ENCODE measurements at places on chromosomes 1 and 21.

- no peak overlapping the region for H3K27ac ChIP-seq
- H3K36me3 ChIP-seq, result no peaks in the 10 kb centered on the region
- no peak for DNase-seq
- peaks cover 7% of the 10 kb centered on the region for H3K4me1 ChIP-seq
Observed at GRCh38 chr1:115479055-115479482, 141.0 kb upstream of the NGF start.

GRCh38 chr1:180101411-180101810 lies 53.3 kb upstream of the QSOX1 start:
- peaks cover 79% of the 10 kb centered on the region for H3K36me3 ChIP-seq
- no peaks in the 10 kb centered on the region for H3K4me1 ChIP-seq
- no peak overlapping the region for H3K27ac ChIP-seq
- DNase-seq, result no peak
- no peak overlapping the region for H3K4me3 ChIP-seq

DNA sequence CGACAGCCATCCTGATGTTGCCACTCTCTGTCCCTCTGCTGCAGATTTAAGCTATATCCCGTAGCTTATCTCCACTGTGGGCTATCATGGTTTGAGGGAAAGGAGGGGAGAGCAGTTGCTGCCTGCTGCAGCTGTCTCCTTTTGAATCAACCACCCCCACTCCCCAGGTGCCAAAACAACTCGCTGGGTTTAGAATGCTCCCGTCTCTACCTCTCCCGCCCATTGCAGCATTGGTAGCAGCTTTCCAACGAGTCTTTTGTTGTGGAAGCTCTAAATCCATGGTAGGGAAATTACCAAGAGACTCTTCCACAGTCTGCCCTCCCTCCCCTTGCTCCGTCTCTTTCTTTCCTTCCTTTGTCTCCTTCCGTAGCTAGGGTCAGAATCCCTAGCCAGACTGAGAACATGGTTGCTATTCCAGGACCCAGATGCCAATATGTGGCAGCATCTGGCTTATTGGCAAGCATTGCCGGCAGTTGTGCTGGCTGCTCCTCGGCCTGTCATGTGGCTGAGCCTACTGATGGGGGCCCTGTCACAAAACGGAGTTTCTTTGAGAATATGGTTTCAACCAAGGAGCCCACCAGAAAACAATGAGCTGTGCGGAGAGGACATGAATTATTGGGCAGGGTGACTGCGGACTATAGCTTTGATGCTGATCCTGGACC lies 230.7 kb downstream of the RPS6KC1 start:
- no peak overlapping the region for H3K4me3 ChIP-seq
- H3K36me3 ChIP-seq, result peaks cover 12% of the 10 kb centered on the region
- no peak for DNase-seq
- peaks cover 30% of the 10 kb centered on the region for H3K4me1 ChIP-seq
- H3K27ac ChIP-seq, result peak overlapping the region; percentile 21
- H3K27me3 ChIP-seq, result peaks cover 9% of the 10 kb centered on the region

GRCh38 chr1:165828669-165829329 lies 1.4 kb downstream of the UCK2 start:
- peak overlapping the region; percentile 98 for H3K27ac ChIP-seq
- no peaks in the 10 kb centered on the region for H3K27me3 ChIP-seq
- DNase-seq, result peak; percentile 56
- peaks cover 66% of the 10 kb centered on the region for H3K4me1 ChIP-seq
- peak overlapping the region; percentile 97 for H3K4me3 ChIP-seq

DNA sequence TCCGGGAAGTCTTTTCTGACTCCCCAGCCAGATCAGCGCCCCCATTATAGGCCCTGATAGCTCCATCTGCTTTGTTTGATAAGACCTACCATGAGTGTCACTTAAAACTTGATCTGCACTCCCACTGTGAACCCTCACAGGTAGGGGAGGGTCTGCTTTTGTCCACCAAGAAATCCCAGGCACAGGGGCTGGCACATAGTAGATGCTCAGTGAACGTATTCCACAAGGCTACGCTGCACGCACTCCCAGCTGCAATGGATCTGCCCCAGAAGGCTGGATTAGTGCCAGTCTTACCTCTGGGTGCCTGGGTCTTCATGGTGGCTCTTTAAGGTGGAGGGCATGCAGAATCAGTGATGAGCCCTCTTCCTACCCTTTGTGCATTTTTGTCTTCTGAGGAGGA lies 447.1 kb downstream of the PTPRU start:
- no peak overlapping the region for H3K4me3 ChIP-seq
- H3K27ac ChIP-seq, result no peak overlapping the region
- H3K27me3 ChIP-seq, result no peaks in the 10 kb centered on the region
- peaks cover 57% of the 10 kb centered on the region for H3K4me1 ChIP-seq

DNA sequence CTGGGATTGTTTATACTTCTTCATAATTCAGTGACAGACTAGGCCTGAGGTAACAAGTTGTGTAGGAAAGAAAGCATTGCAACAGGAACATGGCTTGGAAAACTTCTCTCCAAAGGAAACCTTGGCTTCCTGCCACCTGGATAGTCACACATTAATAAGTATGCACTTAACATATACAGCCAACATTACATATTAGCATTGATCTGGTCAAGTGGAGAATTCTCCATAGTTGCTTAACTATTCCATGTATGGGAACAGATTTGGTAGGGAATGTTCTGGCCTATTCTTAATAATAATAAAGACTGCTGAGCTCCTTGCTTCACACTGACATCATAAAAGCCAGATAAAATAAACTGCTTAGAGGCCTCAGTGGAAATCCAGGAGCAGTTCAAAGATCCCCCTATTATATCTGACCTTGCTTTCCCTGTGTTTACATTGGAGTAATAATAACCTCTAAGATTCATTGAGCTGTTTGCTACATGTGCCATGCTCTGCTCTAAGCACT lies 27.2 kb upstream of the NFIA start:
- no peaks in the 10 kb centered on the region for H3K36me3 ChIP-seq
- no peak overlapping the region for H3K4me3 ChIP-seq
- H3K27me3 ChIP-seq, result peaks cover 98% of the 10 kb centered on the region
- H3K27ac ChIP-seq, result no peak overlapping the region
- H3K4me1 ChIP-seq, result peaks cover 19% of the 10 kb centered on the region

DNA sequence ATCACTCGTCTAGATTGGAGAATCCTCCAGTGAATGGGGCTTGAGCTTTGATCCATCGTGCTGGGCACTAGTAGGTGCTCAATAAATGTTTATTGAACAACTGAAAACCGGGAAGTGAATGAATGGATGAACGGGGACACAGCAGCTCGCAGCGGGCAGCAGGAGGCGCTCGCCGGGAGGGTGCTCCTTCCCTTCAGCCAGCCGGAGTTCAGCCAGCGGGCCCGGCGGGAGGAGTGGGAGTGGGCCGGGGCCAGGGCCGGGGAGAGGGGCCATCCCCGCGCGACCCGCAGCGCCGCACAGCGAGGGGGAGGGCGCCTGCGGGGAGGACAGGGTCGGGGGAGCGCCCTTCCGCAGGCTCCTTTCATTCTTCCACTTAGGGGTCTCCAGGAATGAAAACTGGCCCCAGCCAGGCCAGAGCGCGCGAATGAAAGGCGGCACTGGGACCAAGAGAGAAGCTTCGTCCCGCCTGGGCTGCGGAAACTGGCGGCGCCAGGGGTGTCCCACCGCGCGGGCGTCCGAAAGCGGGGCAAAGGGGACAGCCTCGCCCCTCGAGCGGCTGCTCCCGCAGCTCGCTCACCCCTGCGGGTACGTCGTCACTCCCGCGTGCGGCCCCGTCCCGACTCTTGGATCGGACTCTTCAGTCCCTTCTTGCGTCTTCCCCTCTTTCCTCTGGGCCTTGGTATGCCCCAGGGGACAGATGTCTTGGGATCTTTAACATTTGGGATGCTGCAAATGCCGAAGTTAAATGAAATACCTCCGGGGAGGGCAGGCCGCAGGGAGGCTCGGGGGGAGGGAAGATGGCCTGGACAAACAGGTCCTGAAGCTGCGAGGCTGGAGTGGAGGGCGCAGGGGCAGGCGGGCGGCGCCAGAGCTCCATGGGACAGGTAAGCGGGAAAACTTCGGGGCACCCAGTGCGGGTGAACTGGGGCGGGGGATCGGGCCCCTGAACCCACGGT lies 3.6 kb upstream of the INAVA start:
- H3K27me3 ChIP-seq, result no peaks in the 10 kb centered on the region
- DNase-seq, result peak; percentile 75
- peaks cover 85% of the 10 kb centered on the region for H3K4me1 ChIP-seq
- H3K27ac ChIP-seq, result peak overlapping the region; percentile 100

DNA sequence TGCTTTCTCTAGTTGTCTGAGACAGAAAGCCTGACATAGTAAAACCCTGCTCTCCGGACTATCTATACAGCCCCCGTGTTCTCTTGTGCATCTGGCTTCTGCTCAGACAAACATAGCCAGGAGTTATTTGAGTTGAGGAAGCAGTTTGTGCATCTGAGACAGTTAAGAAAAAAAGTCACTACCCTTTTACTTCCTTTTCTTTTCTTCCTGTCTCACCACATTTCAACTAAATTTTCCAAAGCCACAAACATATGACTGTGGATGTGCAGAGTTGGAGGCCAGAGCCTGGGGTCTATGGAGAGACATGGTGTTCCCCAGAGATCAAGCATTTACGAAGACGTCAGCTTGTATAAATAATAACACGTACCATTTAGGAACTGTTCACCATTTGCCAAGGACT lies 158.5 kb upstream of the FGGY start:
- H3K4me1 ChIP-seq, result peaks cover 56% of the 10 kb centered on the region
- no peak overlapping the region for H3K27ac ChIP-seq
- no peak overlapping the region for H3K4me3 ChIP-seq
- no peaks in the 10 kb centered on the region for H3K36me3 ChIP-seq
- no peak for DNase-seq

DNA sequence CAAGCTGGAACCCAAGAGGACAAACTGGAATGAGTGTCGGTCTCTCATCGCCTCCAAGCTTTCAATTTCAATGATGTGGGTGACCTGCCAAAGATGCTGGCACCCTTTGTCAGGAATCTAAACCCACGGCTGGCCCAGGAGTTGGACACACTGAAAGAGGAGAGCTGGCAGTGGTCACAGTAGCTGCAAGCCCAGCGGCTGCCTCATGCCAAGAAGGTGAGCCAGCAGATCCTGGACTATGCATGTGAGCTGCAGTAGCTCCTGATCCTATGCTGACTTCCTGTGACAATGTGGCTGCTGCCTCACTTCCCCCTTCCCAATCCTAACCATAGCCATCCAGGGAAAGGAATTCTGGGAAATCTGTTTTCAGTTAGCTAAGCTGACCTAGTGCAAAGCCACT lies 117.0 kb upstream of the VAV3 start:
- H3K4me1 ChIP-seq, result peaks cover 40% of the 10 kb centered on the region
- H3K36me3 ChIP-seq, result no peaks in the 10 kb centered on the region
- H3K27me3 ChIP-seq, result no peaks in the 10 kb centered on the region
- no peak overlapping the region for H3K4me3 ChIP-seq
- DNase-seq, result no peak

- DNase-seq, result no peak
- no peaks in the 10 kb centered on the region for H3K27me3 ChIP-seq
- H3K4me3 ChIP-seq, result no peak overlapping the region
- no peak overlapping the region for H3K27ac ChIP-seq
Observed at GRCh38 chr1:219324171-219324570, 150.5 kb downstream of the LYPLAL1 start.

- H3K27me3 ChIP-seq, result no peaks in the 10 kb centered on the region
- no peak overlapping the region for H3K27ac ChIP-seq
- DNase-seq, result no peak
- H3K36me3 ChIP-seq, result peaks cover 30% of the 10 kb centered on the region
- no peaks in the 10 kb centered on the region for H3K4me1 ChIP-seq
Observed at GRCh38 chr1:35005711-35006110, 20.6 kb upstream of the TMEM35B start.

- DNase-seq, result no peak
- H3K4me3 ChIP-seq, result no peak overlapping the region
- peaks cover 53% of the 10 kb centered on the region for H3K36me3 ChIP-seq
- H3K27ac ChIP-seq, result peak overlapping the region; percentile 81
- no peaks in the 10 kb centered on the region for H3K27me3 ChIP-seq
Observed at GRCh38 chr1:223756806-223757700, 44.7 kb downstream of the CAPN2 start.

DNA sequence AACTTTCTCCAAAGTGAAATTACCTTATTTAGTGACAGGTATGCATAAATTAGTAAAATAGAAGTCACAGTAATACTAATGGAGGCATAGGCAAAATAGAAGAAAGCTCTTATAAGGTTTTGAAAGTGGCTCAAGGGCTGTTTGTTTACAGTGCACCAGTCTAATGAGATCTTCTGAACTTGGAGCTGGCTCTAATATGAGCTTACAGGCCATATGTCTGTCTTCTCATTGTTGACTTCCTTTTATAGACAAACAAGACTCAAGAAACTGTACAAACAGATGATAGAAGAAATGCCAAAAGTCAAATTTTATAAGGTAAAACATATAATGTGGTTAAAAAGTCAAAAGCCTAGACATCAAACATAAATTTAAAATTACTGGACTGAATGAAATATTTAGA lies 207.5 kb upstream of the NEGR1 start:
- no peaks in the 10 kb centered on the region for H3K36me3 ChIP-seq
- H3K4me1 ChIP-seq, result no peaks in the 10 kb centered on the region
- no peak overlapping the region for H3K4me3 ChIP-seq
- H3K27ac ChIP-seq, result no peak overlapping the region

GRCh38 chr1:214568328-214568727 lies 16.9 kb upstream of the PTPN14 start:
- no peak for DNase-seq
- H3K4me1 ChIP-seq, result peaks cover 37% of the 10 kb centered on the region
- H3K27ac ChIP-seq, result peak overlapping the region; percentile 14
- peaks cover 12% of the 10 kb centered on the region for H3K27me3 ChIP-seq
- no peak overlapping the region for H3K4me3 ChIP-seq

DNA sequence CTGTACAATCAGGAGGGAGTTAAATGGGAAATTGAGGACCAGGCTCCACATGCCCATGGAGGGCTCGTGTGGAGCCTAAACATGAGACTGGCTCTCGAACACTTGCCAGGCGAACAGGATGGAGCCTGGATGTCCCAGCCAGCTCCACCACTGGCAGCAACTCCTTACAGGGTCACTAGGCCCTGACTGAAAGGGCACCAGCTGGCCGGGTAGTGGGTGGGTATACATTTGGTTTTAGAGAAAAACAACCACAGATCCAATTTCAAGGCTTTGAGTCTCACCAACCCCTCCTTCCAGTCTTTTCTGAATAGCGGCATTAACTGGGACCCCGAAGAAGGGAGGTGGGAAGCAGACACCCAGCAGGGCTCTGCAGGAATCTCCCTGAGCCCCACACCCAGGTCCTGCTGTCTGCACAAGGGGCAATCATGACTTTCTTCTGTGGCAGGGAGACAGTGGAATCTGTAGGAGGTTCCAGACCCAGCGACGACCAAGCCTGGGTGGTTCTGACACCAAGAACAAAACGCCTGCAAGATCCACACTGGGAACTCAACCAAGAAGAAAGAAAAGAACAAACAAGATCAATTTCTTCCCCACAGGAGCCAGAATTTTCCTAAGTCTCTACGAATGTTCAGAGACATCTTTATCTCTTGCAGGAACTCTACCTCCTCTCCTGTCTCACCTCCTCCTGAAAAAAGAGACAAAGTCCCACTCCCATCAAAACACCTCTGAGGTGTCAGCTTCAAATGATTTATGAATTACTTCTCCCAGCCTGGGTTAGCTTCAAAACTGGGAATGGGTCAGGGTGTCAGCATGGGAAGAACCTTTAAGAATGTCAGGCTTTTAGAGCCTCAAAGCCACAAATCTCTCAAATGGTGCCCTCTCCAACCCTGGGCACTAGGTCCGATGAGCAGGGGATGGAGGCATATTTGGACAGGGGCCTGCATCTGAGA lies 26.5 kb upstream of the SRP9 start:
- H3K4me3 ChIP-seq, result peak overlapping the region; percentile 5
- no peak for DNase-seq
- H3K27ac ChIP-seq, result peak overlapping the region; percentile 73
- peaks cover 70% of the 10 kb centered on the region for H3K4me1 ChIP-seq
